ENCODE measurements at places on chromosomes 7 and 10.

DNA sequence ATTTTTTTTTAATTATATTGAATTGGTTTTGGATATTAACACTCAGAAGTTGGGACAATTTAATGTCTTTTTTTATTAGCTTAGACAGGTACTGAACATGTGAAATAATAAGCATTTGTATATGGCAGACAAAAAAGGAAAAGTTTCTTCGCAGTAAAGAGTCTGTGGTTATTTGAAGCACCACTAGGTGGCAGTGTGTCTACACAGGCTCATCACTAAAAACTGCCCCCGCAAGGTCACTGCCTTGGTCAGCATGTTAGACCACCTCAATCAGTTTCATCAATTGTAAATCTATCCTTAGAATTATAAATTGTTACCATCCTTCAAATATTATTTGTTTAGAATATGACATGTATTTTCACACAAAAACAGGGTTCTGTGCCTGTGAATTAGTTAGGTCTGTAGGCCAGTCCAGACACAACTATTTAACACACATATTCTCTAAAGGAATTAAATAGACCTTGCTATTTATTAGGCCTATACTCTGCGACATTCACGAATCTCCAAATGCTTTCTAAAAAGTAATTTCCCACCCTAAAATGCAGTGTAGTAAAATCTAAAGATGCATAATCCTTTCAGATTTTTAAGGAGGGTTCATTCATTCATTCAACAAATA, 17.0 kb downstream of the PNLIPRP3 start:
- no peak for DNase-seq

- peak; percentile 28 for DNase-seq
Observed at GRCh38 chr10:97025613-97026242, 160.0 kb downstream of the SLIT1 start.

GRCh38 chr7:43905209-43905946, 1.0 kb downstream of the URGCP start:
- no peak for DNase-seq

- DNase-seq: no peak
Observed at GRCh38 chr10:1558906-1559305, 178.4 kb downstream of the ADARB2 start.

DNA sequence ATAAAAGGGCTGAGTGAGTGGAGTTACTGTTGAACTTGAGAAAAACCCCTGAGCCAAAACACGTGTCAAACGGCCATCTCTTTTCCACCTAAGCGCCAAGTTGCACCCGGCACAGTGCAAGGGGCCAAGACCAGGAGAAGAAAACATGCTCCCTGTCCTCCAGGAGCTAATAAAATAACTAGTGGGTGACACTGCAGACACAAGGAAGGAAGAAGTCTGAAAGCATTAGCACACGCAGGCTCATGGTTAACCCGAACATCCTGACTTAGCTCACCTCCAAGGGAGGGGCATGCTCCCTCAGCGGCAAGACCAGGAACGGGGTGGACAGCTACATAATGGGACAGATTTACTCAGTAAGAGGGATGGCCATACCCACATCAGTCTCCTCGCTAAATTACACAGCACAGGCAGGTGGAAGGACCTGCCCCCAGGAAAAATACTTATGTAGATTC, 65.0 kb downstream of the PIP4K2A start:
- peak; percentile 31 for DNase-seq

DNA sequence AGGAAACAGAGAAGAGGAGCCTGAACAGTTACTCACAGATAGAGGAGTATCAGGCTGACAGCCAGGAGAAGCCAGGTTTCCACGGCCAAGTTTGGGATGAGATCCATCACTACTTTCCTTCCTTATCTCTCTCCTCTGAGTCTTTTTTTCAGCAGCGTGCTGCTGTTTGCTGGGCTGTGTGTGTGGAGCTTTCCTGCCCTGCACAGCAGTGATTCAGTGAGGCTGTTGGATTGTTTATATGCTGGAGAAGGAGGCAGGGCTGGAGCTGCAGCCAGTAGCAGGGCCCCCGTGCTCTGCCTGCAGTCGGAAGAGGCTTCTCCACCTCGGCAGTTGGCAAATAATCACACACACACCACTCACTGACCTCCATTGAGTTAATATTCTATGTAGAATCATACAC, at the start of gene CYP3A7:
Gene CYP3A7 (minus strand): TSS at position 210 of the 400 bp plus-strand sequence. CDS start 103 bp downstream, at position 107.
- no peak for DNase-seq

DNA sequence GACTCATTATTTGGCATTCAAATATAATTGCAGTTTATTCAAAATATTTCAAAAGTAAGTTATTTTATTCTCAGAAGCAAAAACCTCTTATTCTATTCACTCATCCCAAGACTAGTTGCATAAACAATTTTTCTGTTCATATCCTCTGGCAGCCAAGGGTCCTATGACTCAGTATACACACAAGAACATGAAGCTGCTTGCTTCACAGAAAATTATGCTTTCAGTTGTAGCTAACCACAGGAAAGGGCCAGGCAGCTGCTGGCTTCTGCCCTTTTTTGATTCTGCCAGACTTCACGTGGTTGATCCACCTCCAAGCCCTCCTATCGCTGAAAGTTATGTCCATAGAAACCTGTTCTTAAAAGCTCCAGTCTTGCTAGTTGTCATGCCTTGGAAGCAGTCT, 108.8 kb downstream of the ABCA13 start:
- DNase-seq: peak; percentile 8

- DNase-seq: no peak
Observed at GRCh38 chr7:98974906-98975816, 96.8 kb downstream of the TRRAP start.

DNA sequence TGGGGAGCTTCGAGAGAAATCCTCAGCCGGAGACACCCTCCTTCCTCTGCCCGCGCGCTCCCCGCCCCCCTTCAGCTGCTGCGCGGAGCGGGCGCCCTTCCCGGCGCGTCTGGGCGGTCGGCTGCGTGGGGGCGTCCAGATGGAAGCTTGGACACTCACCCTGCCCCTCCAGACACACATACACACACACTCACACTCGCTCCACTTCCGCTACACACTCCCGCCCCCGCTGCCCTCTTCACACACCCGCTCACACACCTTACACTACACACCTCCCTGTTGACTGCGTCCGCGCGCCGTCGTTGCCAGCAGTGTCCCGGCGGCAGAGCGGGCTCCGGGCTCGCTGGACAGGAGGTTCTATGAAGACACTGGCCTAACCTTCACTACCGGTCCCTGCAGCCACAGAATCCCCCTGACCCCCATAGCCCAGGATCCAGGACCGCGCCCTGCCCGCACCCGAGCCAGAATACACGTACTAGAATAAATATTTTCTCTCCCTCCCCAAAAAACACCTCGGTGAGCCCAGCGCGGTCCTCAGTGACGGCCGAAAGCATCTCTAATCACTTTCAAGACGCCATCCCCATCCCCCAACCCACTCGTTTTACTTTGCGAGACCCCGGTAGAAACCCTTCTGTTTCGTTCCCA, 1.1 kb upstream of the EGR2 start:
- DNase-seq: peak; percentile 54

DNA sequence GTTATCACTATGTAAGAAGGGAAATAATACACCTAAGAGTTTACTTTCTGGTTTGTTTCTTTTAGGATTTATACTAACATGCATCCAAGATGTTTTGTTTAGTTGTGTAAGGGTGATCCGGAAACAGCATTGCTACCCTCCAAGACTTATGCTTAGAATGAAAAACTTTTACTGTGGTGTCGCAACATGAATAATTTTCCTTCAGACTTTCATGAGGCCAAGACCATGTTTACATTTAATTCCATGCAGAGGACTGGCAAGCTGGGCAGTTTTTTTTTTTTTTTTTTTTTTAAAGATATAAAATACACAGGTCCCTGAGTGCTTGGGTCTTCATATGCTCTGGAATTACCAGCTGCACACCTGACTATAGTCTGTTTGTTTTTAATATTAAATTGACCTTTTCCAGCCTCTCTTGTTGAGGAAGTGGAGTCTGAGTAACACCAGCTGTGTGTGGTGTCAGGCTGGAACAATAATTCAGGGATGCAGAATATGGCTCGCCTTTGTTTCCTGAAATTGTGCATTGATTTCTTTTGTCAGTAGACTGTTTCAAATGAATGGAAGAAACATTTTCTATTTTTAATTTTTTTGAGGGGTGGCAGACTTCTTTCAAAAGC, 81.7 kb downstream of the ST7 start:
- no peak for DNase-seq

DNA sequence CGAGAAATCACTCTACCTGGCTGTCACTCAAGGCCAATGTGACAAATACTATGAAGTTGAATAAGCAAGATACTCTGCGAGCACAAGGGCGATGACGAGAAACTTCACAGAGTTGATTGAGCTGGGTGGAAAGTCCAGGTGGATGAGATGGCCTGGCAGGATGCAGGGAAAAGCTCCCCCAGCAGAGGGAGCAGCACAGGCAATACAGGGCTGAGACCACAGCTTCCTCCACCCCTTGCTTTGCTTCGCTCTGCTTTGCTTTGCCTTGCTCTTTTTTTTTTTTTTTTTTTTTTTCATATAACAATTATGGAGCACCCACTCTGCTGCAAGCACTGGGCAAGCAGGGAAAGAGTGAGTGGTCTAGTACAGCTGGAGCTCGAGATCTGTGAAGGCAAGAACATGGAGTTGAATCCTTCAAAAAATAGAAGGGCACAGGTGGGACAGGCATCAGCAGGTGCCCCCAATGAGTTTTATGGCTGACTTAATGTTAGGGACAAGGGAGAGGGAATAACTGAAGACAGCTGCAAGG, 88.3 kb downstream of the CABCOCO1 start:
- DNase-seq: peak; percentile 42

DNA sequence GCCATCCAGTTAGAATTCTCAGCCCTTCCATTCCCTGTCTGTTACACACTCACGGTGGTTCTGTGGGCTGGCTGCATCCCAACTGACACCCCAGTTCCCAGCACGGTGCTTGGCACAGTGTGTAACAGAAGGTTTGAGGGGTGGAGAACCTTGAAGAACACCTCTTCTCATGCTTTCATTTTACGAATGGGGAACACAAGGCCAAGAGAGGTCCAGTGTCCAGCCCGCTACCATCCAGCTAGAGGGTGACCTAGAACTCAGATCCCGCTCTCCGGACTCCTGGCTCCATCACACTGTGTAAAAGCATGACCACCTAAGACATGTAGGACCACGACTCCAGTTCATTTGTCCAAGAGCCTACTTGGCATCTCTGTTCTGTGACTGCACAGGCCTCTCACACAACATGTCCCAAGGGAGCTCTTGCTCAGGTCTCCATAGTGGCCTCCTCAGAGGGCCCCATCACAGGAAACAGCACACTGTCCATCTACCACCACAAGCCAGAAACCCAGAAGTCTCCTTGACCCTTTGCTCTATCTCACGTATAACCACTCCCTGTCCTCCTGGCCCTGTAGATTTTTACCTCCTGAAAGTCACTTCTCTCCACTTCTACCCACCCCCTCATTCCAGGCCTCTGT, 2.8 kb upstream of the CDH23 start:
- DNase-seq: no peak

- no peak for DNase-seq
Observed at GRCh38 chr10:128310971-128311658, 184.9 kb upstream of the MKI67 start.

DNA sequence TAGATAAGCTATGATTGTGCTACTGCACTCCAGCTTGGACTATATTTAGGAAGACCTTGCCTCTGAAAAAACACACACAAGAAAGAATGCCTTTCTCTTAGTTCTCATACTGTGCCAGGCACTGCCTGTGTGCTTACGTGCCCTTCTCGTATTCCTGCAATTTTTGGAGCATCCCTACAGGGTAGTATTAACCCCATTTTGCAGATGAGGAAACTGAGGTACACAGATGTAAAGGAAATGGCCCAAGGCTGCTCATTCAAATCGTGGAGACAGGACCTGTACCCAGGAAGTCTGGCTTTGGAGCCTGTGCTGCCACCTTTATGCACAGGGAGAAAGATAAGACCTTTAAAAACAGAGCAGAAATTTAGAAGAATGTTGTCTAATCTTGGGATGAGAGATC, 16.7 kb downstream of the AGAP3 start:
- no peak for DNase-seq

DNA sequence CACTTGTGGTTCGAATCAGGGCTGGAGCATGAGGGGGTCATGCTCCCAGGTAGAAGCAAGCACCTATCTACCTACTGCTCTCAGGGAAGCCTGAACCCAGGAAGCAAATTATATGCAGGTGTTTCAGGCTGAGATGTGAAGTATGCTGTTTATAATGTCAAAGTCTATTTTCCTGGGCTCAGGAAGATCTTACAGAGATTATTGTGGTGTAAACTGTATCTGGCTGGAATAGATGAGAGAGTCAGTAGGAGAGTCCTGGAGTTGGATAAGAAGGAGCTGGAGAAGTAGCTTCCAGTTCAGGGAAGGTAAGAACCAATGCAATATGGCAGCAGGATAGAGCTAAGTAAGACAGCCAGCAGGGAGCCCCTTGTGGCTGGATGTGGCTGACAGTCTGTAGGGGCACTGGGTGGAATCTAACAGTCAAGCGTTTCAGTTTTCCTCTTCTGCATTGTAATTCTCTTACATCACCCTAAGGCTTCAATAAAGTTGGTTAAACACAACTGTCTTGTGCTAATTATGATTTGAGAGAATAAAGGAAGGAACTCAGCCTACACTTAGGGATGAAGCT, 105.9 kb upstream of the EEPD1 start:
- DNase-seq: no peak

DNA sequence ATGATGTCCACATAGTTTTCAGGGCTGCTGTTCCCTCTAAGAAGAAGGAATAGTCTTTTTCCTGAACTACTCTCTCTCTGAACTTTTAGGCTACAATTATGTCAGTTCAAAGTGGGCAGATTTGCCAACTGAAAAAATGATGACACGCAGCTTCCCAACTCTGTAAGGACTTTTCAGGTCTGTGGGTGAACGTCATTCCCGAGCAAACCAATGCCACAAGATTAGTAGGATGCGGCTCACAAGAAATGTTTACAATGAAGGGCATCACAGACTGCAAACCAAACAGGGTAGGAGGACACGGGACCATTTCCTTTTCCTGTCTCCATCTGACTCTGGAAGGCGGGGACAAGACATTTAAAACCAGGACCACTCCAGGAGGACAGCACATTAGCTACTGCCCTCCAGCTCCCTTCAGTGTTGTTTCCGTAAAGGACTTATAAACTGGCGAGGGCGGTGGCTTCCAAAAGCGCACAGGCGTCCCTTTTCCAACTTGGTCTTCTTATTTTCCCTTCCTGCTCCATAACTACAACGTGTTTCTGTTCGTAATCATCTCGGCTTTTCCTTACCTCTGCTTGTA, 539 bp upstream of the MKLN1 start:
- DNase-seq: no peak

- DNase-seq: no peak
Observed at GRCh38 chr7:82429408-82429807, 14.2 kb downstream of the CACNA2D1 start.

GRCh38 chr10:90642136-90642535, 215.7 kb downstream of the HTR7 start:
- no peak for DNase-seq

DNA sequence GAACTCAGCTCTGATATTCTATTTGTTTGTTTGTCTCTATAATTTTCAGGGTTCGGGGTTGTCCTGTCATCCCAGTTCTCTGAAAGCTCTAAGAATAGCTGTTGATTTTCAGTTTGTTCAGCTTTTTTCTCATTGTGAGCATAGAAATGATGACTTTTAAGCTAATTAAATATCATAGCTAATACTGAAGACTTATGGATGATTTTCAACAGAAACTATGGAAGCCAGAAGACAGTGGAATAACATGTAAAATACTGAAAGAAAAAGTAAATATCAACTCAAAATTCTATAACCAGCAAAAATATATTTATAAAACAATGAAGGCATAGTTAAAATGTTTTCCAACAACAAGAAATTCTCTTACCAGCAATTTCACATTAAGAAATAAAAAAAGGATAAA, 96.4 kb upstream of the ETV1 start:
- no peak for DNase-seq

Data from stimulated activated CD8-positive, alpha-beta memory T cell treated with anti-CD3 and anti-CD28 coated beads, Interleukin-15, amount 100 ng/mL, for 48 hours (primary cell).